ENCODE measurements at places on chromosomes 7 and 10.

DNA sequence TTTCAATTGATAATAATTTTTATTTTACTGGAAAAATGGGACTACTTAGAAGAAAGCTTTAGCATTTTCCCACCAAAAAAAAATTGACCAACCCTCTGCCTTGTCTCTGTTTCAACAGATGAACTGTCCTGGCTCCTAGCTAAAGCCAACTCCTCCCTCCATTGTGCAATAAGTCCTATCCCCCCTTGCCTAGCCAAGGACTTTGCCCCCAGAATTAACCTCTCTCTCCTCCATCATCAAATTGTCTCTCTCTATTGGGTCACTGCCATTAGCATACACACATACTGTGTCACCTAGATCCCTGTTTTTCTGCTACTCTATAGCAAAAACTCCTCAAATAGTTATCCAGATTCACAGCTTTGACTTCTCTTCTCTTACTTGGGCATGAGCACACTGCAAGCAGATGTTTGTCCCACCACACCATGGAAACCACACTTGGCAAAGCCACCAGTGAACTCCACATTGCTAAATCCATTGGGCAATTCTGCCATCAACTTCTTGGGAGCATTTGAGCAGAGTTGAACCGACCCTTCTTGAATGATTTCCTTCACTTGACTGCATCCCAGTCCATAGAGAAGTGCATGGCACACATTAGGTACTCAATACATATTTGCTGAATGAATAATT is 91.4 kb upstream of the NEBL start:
- no peak for DNase-seq

GRCh38 chr7:27661811-27662489 is 733 bp downstream of the HIBADH start:
- DNase-seq = peak; percentile 35

- DNase-seq = no peak
Measured at GRCh38 chr10:7251696-7252465, 159.0 kb downstream of the SFMBT2 start.

DNA sequence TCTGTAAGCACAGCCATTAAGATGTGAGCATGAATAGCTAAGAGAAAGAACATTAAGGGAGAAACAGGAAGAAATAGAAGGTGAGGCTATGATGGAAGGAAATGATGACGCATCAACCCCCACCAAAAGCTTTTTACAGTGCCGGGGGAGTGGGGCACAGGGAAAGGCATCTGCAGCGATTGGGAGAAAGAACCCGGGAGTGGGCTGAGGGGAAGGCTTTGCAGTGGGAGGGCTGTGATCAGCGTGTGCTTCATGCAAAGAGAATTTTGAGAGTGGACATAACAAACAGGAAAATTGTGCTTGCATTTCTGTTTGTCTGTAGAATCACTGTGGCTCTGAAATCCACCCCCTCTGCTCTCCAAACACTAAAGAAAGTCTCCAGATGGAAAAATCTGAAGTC is 250.8 kb downstream of the KCNMA1 start:
- peak; percentile 58 for DNase-seq

DNA sequence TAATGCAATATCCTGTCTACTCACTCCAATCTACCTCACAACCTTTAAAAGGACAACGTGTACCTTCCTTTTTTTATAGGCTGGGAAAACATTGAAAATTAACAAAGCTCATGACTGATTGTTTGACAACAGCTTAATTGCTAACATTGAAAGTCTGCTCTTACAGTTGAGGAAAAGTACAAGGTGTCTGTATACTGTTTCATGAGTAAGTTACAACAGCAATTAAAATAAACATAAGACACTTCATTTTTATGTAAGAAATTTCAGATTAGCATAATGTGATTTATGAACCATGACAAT is 28.6 kb upstream of the NCAPG2 start:
- no peak for DNase-seq

DNA sequence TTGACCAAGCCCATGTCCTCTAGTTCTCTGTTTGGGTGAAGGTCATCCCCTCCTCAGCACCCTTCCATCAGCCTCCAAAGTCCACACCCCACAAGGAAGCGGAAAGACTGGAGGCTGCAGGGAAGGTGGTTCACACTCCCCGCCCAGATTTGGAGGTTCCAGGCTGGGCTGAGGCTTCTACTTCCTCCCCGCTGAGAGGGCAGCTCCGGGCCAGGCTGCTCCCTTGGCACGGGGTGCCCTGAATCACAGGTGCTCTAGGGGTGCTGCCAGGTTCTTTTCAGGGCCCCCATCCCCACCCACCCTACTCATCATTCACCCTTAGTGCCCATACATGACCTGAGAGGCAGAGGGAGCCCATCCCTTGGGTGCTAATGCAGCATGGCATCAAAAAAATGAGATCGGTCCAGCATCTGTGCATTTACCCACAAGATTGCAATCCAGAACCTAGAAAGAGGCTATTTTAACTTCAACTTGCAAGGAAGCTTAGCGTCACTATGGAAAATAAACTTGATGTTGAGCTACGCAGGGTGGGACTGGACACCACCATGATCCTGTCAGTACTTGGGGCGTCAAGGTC is 47.3 kb upstream of the ZMIZ1 start:
- no peak for DNase-seq

- DNase-seq = no peak
Measured at GRCh38 chr7:101939136-101939695, 121.8 kb downstream of the CUX1 start.

DNA sequence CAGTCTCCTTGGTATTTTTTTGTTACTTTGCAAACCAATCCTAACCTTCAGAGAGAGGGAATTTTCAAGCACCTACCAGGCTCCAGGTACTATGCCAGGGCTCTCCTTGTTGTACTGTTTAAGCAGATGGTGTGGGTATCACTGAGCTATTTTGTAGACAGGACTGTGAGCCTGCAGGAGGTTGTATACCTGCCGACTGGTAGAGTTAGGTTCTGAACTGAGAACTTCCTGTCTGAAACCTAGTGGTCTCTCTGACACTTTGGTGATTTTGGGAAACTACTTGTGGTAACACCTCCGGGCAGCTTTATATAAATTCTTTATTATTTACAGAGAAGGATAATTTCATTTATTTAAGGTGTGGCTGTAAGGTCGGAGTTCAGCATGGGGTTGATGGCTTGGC is 4.6 kb downstream of the ZNF853 start:
- no peak for DNase-seq

GRCh38 chr7:96548664-96549063 is 161.0 kb downstream of the SEM1 start:
- DNase-seq = no peak

- no peak for DNase-seq
Measured at GRCh38 chr10:113127261-113127900, 177.3 kb downstream of the TCF7L2 start.

DNA sequence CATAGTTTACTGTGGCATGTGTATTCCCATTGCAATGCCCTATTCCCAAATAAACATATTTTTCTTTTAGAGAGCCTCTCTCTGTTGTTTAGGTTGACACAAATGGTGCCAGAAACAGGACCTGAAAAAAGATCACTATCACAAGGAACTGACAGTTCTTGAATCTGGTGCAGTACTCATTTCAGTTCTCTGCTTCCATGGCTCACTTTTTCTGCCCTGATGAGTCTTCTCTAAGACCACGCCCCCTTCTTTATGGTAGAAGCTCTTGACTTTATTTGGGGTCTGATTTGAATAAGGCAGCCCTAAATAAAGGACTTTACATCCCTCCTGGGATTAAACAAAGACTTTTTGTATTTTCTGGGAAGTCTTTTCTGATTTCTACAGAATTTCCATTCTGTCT is 3.5 kb upstream of the CCDC126 start:
- no peak for DNase-seq

GRCh38 chr7:95690367-95690947 is 81.9 kb upstream of the DYNC1I1 start:
- DNase-seq = no peak

DNA sequence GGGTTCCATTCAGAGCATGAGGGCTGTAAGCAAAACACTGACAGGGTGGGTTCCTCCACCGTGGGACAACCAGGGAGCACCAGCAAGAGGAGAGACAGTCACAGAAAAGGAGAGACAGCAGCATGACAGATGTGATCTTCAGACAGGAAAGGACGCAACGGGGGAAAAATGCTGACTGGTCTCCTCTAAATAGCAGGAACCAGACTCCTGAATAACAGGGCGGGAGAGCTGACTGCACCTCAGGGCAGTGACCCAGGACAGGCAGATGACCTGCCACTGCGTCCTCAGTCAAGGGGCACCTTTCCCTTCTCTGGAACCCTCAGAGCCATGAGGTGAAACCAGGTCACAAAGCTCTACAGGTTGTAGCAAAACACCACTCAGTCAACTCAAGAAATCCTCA is 37.0 kb downstream of the CDCA7L start:
- DNase-seq = no peak

DNA sequence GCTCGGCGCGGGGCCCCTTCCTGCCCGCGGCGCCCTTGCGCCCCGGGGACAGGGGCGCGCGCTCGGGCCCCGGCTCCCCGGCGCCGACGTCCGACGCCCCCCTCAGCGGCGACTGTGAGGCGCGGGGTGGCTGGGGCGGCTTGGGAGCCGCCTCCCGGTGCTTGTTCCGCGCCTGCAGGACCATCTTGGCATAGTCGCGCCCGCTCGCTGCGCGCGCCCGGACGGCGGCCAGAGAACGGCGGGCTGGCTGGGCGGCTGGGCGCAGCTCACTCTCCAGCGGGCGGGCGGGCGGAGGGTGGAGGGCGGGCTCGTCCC is at the start of gene DPY19L1:
Gene DPY19L1, minus strand, starts transcription at position 275 of the 315 bp plus-strand sequence. Its CDS starts 91 bp downstream, at position 184.
- DNase-seq = no peak

GRCh38 chr10:60073781-60074656 is 167.7 kb upstream of the CCDC6 start:
- no peak for DNase-seq

GRCh38 chr10:77773631-77774426 is 136.2 kb upstream of the KCNMA1 start:
- DNase-seq = no peak

GRCh38 chr10:29438271-29438670 is 149.4 kb downstream of the LYZL1 start:
- no peak for DNase-seq

DNA sequence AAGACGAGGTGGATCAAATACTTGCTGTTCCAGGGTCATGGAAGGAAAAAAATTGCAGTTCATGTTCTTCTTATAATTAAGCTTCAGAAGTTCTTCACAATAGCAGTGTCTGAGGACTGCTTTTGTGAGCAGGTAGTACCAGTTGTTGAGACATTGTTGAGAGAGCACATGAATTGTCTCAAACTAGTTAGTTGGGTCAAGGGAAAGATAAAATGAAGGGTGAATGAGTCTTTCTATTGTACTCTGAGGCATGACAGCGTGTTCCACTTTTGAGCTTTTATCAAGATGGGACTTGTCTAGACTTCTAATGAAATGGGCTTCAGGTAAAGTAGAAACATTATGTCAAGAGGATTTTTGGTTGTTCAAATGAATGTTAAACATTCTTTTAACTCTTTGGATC is 26.0 kb downstream of the KAT6B start:
- no peak for DNase-seq

GRCh38 chr10:96501985-96502384 is 11.7 kb downstream of the TLL2 start:
- DNase-seq = no peak

- no peak for DNase-seq
Measured at GRCh38 chr10:49170632-49171325, 17.4 kb downstream of the TMEM273 start.

DNA sequence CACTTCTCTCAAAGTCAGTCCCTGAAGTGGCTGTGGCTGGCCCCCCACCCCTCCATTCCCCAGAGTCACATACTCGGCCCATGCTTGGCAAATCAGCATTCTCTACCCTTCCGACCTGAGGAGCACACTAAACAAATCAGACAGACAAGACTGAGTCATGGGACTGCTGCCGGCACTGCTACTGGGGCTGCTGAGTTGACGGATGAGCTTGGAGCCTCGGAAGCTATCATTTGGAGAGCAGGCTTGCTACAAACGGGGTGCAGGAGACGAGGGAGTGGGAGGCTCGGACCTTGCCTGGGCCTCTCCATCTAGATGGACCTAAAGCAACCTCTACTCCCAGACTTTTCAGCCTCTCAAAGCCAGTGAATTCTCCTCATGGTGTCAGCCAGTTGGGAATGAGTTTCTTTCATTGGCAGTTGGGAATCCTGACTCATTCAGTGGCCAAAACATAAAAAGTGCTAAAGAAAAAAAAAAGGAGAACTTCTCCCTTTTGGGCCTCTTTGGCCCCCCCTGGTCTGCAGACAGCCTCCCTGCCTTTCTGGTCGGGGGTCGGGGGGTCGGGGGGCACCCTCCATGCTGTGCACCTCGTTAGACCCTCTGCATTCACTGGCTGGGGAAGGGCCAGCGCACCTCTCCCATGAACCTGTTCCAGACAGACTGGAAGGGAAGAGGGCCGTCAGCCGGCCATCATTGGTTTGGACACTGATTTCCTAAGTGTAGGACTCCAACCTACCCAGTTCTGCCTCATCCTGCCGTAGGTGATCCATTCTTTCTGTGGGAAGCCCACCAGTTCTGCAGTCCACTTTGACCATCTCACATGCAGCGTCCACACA is 52.3 kb upstream of the COL13A1 start:
- no peak for DNase-seq

DNA sequence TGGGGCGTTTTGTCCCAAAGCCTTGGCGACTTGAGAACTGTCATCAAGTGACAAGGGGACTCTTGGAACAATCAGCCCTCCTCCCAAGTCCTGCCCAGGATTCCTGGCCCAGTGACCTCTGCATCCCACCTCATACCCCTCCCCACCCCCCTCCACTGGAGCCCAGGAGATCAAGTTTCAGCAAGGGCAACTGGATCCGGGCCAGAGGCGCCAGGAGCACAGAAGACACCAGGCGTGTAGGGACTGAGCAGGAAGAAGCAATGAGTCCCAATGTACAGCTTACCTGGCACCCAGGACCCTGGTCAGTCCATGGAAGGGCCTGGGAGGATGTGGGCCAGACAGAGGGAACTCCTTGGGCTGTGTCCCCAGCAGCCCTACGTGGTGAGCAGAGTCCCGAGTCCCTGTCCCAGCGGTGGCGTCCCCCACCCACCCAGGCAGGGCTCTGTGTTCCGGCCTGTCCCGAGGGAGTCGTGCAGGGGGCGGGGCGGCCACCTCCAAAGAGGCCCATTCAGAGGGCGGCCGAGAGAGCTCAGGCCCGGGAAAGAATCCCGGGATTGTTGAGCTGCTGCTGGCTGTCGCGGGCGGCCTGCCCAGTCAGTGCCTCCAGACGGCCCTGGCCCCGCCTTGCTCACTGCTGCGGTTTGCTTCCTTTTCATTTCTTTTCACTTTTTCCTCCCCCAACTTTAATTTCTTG is 254.1 kb downstream of the TNS3 start:
- DNase-seq = peak; percentile 76

All from uterus (tissue), 4 donors.